ENCODE measurements at places on chromosomes 6 and 20.
A peak's percentile ranks its signal among the peaks of the same experiment; 100 is the strongest.

DNA sequence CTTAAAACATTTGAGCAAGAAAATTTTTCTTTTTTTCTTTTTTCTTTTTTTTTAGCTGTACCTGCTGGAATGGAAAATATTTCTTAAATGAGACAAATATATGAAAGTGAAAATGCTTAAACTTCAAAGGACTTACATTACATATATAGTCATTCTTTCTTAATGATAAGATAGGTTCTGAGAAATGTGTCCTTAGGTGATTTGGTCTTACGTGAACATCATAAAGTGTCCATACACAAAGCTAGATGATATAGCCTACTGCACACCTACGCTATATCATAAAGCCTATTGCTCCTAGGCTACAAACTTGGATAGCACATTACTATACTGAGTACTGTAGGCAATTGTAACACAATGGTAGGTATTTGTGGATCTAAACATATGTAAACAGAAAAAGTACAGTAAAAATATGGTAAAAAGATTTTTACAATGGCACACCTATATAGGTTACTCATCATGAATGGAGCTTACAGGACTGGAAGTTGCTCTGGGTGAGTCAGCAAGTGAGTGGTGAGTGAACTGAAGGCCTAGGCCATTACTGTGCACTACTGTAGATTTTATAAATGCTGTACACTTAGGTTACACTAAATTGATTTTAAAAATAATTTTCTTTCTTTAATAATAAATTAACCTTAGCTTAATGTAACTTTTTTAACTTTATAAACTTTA, 54.6 kb downstream of the RPP21 start:
- no peak for DNase-seq

DNA sequence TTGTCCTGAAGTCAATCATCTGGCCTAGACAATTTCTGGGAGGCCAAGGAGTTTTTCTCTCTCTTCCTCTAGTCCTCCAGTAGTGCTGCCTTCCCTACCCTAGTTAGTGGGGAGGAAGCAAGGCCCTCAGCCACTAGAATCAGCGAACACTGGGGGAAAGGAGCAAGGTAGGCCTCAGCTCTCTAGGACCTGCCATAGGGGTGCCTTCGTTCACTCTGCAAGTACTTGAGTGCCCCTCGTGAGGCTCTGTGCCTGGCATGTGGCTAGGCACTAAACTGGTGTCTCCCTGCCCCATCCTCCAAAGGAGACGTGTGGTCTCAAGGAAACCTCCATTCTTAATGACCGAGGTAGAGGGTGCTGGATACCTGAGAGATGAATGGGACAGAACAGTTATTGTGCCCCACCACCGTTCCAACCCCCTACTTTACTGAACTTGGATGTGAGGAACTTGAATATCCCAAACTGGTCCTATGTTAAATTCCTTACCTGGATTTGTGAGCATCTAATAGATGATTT, 1.1 kb downstream of the DEF6 start:
- DNase-seq, result no peak

DNA sequence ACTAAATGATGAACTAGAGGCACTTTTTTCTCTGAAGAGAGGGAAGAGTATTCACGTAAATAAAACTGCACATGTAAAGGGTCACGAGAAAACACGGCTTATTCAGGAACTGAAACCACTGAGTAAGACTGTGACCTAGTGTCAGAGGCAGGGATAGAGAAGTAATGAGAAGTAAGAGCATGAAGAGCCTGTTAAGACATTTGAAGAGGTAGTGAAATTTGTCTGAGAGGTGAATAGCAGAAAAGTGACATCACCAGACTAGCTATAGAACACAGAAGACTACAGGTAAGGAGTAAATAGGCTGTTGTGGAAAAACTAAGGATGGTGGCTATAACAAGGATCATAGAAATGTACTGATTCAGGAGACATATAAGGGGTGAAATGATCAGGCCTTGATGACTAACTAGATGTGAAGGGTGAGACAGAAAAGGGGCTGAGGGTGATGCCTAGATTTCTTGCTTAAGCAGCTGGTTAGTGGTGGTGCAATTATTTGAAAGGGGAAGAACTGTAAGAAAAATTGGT, 76.8 kb downstream of the REV3L start:
- DNase-seq, result no peak

DNA sequence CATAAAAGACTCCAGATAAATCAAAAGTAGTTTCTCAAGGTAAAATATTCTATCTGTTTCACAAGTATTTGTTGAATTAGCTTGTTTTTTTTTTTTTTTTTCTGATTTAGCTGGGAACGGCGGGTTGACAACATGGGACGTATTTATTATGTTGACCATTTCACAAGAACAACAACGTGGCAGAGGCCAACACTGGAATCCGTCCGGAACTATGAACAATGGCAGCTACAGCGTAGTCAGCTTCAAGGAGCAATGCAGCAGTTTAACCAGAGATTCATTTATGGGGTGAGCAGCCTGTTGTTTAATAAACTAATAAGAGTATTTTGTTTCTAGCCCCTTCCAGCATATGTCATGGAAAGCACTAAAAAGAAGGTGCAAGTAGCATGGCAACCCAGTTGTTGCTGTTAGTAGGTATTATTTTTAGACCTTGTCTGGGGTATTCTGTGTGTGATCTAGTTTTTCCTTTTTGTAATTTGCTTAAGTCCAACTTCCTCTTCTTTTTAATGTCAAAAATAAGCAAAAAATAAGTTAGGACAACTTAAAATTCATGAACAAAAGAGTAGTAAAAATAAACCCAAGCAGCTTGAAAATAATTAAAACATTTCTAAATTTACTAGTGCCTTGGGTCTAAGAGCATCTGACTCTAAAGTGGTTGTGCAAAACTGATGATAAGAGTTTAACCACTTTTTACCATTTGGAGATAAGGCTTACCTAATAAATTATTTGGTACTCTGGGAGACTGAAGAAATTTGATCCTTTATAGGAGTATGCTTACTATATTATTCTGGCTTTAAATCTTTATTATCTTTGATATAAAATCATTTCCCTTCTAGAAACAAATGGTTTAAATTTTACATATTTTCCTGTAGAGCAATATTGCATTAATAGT, 70.8 kb upstream of the DYNLRB1 start:
- DNase-seq, result no peak

GRCh38 chr20:12207875-12208274, 290.2 kb downstream of the BTBD3 start:
- DNase-seq, result no peak

GRCh38 chr20:1299522-1299921, 29.4 kb downstream of the SDCBP2 start:
- peak; percentile 67 for DNase-seq

- no peak for DNase-seq
Observed at GRCh38 chr6:166075186-166075585, 92.5 kb downstream of the TBXT start.

GRCh38 chr6:145189836-145190235, 545.5 kb downstream of the EPM2A start:
- DNase-seq, result no peak

GRCh38 chr6:113505084-113505699, 352.0 kb upstream of the MARCKS start:
- no peak for DNase-seq

DNA sequence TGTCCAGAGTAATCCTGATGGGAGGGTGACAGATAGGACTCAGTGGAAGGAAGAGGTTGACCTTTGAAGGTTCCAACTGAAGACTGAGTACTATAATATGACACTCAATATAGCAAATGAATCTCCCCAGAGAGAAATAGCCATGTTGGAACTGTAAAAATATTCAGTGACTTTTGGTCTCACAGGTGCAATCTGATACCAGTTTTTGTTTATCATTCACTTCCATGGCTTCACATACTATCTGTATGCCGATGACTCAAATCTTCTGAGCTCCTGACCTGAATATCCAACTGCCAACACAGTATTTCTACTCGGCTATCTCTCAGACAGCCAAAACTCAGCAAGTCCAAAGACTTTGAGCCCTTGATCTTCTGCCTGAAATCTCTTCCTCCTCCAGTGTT, 21.8 kb upstream of the PKHD1 start:
- DNase-seq, result no peak

DNA sequence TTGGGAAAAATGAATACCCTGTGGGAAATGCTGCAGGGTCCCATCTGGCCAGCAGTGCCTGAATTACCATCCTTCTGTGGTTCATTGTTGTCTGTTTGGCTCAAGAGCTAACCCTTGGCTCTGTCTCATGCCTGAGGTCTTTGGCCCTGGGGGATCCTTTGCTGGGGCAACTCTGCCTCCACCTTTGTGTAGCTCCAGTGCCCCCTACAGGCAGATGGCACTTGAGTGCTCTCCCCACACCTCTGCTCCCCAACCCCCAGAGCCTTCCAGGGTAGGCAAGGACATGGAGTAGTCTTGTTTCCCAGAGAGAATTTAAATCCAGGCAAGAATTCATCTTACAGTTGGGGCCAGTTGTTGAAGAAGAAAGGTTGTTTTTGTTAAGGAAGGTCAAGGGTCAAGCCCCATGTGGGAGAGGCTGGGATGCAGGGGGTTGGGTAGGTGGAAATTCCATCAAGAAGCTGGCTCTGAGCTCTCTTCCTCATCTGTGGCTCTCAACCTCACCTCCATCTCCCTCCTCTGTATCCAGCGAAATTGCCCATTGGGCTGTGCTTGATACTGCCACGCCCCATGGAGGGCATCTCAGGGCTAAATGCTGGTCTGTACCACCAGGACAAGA, 44.2 kb downstream of the ZNF831 start:
- DNase-seq, result peak; percentile 84

DNA sequence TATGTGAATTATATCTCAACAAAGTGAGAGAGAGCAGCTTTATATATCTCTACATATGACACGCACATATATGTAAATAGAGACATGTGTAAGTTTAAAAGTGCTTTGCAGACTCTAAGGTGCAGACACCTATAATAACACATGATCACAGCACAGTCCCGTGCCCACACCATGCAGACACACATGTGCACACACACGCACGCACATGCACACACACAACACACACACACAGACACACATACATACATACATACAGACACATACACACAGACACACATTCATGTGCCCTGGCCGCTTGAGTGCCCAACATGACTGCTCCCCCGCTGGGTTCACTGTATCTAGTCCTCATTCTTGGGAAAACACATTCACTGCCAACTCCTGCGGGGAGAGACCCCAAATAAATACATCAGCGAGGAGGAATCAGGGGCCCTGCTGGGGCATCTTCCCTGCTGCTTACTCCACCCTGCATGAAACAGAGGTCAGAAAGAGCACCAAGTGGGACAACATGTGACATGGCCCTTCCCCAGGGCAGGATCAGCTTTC, 121.3 kb downstream of the BMP7 start:
- DNase-seq, result no peak

DNA sequence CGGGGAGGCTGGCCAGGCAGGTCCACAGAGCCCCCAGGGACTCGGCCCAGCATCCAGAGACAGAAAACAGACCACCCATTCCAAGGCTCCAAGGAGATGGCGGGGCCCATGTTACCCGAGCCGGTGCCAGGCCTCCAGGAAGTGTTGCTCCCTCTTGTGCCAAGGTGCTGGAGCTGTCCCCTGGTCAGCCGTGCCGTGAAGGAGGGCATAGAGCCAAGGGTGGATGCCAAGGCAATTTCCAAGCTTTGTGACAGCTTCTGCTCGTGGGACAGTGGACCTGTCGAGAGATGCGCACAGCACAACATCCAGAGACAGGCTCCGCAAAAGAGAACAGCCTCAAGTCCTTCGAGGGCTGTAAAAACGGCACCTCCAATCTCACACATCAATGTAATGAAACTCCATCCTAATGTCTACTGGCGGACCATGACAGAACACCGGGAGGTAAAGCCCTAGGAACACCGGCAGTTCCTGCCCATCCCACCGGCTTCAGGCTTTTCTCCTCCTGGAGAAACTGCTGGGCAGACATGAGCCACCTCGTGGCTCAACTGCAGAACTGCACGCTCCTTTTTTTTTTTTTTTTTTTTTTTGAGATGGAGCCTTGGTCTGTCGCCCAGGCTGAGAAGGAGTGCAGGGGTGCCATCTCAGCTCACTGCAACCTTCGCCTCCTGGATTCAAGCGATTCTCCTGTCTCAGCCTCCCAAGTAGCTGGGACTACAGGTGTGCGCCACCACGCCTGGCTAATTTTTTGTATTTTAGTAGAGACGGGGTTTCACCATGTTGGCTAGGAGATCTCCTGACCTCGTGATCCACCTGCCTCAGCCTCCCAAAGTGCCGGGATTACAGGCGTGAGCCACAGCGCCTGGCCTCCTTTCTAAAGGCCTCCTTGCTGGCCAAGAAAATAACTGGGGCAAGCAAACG, 30.9 kb upstream of the AVP start:
- peak; percentile 33 for DNase-seq

- DNase-seq, result no peak
Observed at GRCh38 chr6:139871803-139872510, 497.5 kb upstream of the CITED2 start.

DNA sequence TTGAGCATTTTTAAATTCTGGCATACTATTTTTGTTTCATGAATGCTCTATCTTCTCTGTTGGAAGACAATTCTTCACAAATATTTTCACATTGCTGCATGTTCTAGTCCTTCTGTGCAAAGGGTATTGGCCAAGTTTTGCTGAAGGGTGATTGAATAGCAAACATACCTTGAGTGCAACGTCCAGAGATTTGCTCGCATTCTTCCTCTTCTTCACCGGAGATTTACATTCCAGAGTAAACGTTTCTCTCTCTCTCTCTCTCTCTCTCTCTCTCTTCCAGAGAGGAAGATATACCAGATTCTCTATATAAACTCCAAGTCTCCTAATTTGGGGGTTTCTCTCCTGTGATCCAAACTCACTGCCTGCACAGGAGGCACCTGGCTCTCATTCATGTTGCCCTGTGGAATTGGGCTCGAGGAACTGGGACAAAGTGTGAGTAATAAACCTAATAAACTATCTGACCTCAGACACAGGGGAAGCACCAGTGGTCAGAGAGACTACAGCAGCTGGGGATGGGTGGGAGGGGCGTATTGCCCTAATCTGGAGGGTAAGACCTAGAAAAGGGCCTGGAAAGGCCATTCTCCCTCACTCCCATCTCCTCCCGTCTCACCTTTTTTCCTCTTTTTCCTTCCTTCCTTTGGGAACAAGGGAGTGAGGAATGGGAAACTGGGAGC, 1.1 kb upstream of the TREML1 start:
- no peak for DNase-seq

Measured in activated T-cell treated with anti-CD3 and anti-CD28 coated beads, Interleukin-2, amount 50 U/mL, for 48 hours (primary cell).